Adipose tissue (tissue), 3 donors: ENCODE measurements at places on chromosomes 1 and 21. TPM values are rescaled to one million over a fixed set of nuclear protein-coding genes. Genes with fewer than 3 reads are reported as not detected.

S100A8 gene
- 1,218 TPM for polyA plus RNA-seq

ARMH1 gene
- 4.4 TPM for polyA plus RNA-seq

SH2D2A gene
- polyA plus RNA-seq: 3.0 TPM

BRWD1 gene
- 10.1 TPM for polyA plus RNA-seq
